ENCODE measurements at places on chromosomes 7 and 10.

DNA sequence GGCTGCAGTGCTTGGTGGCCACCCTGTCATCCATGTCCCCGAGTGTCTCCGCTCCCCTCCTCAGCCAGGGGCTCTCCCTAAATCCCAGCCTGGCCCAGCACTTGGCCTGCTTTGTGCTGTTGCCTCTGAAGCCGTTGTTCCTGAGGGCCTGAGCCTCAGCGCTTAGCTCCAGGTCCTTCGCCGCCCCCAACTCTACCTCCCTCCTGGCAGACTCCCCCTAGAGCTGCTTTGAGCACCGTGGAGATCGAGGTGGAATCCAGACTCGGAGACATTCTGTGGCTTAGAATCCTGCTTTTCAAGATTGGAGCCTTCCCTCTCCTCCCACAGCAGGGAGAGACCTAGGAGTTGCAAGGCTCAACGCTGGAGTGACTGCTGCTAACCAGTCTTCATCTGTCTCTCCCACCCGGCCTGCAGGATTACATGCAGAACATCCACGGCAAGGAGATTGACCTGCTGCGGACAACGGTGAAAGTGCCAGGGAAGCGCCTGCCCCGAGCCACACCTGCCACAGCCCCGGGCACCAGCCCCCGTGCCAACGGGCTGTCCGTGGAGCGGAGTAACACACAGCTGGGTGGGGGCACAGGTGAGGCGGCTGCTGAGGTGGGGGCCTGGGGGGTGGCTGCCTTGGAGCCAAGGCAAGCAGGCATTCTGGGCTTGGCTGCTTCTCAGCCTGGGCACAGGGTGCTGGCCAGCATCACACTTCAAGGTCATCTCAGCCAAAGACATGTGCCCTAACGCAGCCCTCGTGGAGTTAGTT lies 33.3 kb downstream of the GBX1 start:
- DNase-seq: no peak

- no peak for DNase-seq
Observed at GRCh38 chr7:48067475-48067874, 21.6 kb upstream of the UPP1 start.

DNA sequence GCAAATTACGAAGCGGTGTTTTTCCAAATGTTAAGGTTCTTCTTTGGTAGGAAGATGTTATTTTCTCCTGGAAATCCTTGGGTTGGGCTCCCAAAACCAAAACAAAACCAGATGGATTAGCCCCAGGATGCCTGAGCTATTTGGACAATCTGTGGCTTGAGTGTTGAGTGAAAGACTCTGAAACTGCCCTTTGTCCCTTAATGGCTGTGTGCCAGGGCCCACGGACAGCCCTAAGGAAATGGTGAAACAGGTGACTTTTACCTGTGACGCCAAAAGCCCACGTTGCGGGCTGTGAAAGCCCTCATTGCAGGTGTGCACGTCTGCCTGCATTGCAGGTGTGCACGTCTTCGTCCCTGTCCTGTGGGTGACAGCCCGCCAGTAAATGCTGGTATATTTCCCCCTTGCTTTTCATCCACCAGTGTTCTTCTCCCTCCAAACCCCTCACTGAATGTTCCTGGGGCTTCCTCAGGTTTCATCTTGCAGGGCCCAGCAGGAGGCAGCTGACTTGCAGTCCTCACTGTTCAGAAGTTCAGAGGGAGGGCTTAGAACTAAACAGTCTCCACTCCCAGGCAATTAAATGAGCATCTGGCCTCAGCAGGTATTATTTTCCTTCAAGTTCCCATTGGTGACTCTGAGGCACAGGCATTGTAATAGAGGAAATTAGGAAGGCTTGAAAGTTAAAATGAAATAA lies 10.7 kb downstream of the PFKP start:
- DNase-seq: no peak

GRCh38 chr10:117005026-117005526 lies at the start of gene SHTN1:
Gene SHTN1, minus strand, starts transcription at chr10:117005187. Its CDS starts 108 bp downstream, at chr10:117005079.
- DNase-seq: no peak

DNA sequence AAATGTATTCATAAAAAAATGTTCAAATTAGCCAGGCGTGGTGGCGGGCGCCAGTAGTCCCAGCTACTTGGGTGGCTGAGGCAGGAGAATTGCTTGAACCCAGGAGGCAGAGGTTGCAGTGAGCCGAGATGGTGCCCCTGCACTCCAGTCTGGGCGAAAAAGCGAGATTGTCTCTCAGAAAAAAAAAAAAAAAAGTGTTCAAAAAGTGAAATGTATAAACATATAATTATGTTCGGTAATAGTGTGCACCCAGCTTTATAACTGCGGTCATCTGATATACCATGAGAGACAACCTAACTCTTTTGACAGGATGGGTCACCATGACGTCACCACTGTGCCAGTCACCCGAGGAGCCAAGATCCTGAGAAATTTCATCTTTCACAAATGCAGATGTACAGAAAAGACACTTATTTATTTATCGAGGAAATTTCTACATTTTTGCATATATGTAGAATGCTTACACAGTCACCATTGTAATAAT lies 594 bp upstream of the RP9 start:
- DNase-seq: no peak

GRCh38 chr7:23713285-23714149 lies 3.5 kb downstream of the STK31 start:
- DNase-seq: no peak

- no peak for DNase-seq
Observed at GRCh38 chr10:110903280-110904278, 15.4 kb downstream of the BBIP1 start.

DNA sequence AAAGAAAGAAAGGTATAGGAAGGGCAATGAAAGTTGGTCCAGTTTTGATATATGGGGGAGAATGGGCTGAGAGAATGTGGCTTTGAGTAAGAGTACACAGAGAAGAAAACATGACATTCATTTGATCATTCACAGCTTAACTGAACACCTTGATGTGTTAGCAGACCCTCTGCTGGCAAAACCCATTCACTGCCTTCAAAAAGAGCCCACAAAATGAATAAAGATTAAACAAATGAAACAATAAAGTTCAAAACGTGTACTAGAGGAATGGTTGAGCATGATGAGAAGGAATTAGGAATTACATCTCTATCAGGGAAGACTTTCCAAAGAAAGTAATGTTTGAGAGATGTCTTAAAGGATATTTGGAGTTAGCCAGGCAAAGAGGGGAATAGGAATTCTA lies 2.1 kb downstream of the WEE2 start:
- no peak for DNase-seq

DNA sequence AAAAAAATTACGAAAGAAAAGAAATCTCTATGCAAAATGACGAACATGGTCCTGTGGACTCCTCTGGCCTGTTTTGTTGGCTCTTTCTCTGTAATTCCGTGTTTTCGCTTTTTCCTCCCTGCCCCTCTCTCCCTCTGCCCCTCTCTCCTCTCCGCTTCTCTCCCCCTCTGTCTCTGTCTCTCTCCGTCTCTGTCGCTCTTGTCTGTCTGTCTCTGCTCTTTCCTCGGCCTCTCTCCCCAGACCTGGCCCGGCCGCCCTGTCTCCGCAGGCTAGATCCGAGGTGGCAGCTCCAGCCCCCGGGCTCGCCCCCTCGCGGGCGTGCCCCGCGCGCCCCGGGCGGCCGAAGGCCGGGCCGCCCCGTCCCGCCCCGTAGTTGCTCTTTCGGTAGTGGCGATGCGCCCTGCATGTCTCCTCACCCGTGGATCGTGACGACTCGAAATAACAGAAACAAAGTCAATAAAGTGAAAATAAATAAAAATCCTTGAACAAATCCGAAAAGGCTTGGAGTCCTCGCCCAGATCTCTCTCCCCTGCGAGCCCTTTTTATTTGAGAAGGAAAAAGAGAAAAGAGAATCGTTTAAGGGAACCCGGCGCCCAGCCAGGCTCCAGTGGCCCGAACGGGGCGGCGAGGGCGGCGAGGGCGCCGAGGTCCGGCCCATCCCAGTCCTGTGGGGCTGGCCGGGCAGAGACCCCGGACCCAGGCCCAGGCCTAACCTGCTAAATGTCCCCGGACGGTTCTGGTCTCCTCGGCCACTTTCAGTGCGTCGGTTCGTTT lies 83.5 kb upstream of the SLF2 start:
- no peak for DNase-seq

DNA sequence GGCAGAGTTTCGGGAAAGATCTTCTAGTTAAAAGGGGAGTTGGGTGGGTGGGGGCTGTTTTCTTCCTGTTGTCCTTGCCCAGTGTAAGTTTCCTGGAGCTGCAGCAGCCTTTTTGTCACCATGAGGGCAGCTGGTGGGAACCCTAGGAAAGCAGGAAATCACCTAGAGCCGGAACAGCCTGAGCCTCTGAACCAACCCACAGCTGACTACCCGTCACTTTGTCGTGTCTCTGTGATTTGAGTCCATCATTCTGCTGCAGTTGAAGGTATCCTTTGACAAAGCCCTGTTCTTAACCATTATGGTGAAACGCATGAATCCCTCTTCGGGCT lies 1.2 kb upstream of the C10orf143 start:
- no peak for DNase-seq

DNA sequence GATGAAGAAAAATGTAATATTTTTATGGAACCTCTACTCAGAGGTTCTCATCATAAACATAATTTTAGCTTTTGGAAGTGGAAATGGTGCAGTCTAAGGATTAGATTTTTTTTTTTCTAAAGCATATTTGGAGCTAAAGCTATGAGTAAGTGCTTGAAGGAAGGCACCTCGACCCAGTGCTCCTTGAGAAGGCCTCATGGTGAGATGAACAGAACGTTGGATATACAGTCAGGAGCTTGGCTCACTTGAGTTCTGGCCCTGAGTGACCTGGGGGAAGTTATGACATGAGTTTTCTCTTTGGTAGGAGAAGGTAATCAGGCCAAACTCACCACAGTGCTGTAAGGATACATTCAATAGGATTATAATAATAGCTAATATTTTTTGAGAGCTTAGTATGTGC lies 163.3 kb downstream of the JCAD start:
- DNase-seq: no peak

- DNase-seq: no peak
Observed at GRCh38 chr7:45223728-45224630, 66.4 kb downstream of the RAMP3 start.

- no peak for DNase-seq
Observed at GRCh38 chr10:125707541-125708468, 11.7 kb upstream of the EDRF1 start.

- no peak for DNase-seq
Observed at GRCh38 chr7:917255-918117, 37.0 kb downstream of the ADAP1 start.

- DNase-seq: no peak
Observed at GRCh38 chr7:22759721-22760120, 32.7 kb downstream of the IL6 start.

DNA sequence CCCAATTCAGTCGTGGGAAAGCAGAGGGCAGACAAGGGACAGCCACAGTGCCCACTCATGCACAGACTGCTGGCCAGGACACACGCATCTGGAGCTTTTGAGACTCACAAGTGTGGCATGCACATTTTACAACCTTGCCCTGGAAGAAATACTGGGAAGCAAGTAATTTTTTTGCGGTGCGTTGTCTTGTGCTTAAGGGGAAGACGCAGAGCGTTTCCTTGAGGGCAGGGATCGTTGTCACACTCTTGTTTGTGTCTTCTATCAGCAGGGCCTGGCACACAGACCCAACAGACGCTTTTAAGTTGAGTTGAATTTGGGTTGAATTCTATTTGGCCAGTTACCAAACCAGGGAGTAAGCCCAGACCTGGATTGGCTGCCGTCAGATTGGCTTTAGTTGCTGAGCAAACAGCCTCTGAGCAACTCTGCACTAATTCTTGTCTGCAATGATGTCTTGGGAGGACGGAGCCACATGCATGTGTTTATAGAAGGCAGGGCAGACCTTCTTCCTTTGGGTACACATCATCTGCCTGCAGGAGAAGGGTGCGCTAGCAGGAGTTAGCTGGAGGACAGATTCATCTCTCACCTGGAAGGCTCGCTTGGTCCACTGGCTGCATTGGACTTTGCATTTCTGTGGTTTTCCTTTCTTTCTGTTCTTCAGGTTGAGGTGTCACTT lies 38.4 kb downstream of the IL2RA start:
- no peak for DNase-seq

- DNase-seq: no peak
Observed at GRCh38 chr7:82471351-82472020, 27.9 kb upstream of the CACNA2D1 start.

DNA sequence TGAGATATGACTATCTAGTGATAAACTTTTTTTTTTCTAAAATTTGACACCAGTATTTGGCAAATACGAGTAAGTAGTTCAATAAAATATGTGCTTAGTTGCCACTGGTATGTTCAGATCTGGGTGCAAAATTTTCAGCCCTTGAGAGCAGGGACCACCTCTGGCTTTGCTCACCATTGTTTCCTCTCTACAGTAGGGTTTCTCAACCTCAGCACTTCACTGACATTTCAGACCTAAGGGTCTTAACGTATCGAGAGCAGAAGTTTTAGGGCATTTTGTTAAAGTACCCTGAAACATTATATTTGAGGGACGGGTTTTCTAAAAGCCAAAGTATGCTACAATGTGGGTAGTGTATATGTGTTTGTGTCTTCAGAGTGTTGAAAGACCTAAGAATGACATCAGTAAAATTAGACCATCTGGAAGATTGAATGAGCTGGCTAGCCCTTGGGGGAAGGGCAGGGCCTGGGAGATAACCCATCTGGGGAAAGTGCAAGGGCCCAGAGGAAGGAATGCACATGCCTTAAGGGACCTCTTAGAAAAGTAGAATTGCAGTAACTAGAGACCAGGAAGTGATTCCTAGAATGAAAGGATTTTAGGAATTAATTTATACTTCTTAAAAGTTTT lies 11.8 kb downstream of the BZW2 start:
- DNase-seq: no peak

- no peak for DNase-seq
Observed at GRCh38 chr10:94156453-94156852, 162.7 kb downstream of the PLCE1 start.

- no peak for DNase-seq
Observed at GRCh38 chr10:50540069-50540825, 83.5 kb downstream of the SGMS1 start.

GRCh38 chr7:21753071-21753470 lies 192.6 kb downstream of the CDCA7L start:
- no peak for DNase-seq

DNA sequence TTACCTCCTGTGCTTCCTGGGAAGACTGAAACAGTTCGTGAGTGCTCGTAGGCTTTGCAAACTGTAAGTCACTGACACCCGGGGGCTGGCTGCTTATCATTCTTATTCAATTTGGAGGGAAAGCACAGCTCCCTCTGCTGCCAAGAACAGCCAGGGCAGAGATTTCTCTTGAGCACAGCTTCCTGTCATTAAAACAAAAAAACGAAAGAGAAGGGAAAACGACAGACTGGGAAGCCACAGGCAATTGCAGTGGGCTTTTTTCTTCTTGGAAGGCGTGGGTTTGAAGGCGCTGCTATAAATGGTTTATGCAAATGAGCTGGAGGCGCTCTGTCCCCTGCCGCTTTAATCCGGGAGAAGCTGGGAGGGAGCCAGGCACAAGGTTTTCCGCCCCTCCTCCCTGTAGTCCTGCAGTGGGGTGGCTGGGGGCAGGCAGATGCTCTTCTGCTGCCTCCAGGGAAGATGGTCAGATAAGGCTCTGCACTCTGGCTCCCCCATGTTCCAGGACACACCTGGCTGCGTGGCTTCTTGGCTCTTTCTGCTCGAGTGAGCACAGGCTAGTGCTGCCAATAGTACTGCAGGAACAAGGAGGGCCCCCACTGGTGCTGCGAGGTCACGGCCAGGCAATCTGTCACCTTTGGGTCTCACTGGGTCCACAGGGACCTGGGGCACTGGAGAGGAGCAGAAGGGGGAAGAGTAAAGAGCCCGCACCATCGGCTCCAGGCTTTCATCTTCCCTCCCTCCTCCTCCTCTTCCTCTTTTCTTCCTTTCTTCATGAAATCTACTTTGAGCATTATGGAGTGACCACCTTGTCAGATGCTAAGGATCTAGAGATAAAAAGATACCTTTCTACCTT lies 49.5 kb downstream of the NEURL1 start:
- no peak for DNase-seq

GRCh38 chr7:39488467-39489393 lies 77.5 kb upstream of the YAE1 start:
- DNase-seq: no peak

Measured in cortex of kidney (tissue), 1 donor.